Right renal cortex interstitium (tissue), 3 donors: ENCODE measurements at places on chromosomes 6 and 20. TPM values are rescaled to one million over a fixed set of nuclear protein-coding genes. Genes with fewer than 3 reads are reported as not detected.

SLC17A9 gene
- polyA plus RNA-seq = 1.2 TPM

PBOV1 gene
- not detected for polyA plus RNA-seq

ZBTB46 gene
- polyA plus RNA-seq = 13.6 TPM

FLRT3 gene
- 179 TPM for polyA plus RNA-seq
